ENCODE measurements at places on chromosomes 4 and X. TPM values are rescaled to one million over a fixed set of nuclear protein-coding genes. Genes with fewer than 3 reads are reported as not detected.

The CFP gene
- polyA plus RNA-seq = 0.54 TPM

The APBB2 gene
- polyA plus RNA-seq = 9.9 TPM

DNA sequence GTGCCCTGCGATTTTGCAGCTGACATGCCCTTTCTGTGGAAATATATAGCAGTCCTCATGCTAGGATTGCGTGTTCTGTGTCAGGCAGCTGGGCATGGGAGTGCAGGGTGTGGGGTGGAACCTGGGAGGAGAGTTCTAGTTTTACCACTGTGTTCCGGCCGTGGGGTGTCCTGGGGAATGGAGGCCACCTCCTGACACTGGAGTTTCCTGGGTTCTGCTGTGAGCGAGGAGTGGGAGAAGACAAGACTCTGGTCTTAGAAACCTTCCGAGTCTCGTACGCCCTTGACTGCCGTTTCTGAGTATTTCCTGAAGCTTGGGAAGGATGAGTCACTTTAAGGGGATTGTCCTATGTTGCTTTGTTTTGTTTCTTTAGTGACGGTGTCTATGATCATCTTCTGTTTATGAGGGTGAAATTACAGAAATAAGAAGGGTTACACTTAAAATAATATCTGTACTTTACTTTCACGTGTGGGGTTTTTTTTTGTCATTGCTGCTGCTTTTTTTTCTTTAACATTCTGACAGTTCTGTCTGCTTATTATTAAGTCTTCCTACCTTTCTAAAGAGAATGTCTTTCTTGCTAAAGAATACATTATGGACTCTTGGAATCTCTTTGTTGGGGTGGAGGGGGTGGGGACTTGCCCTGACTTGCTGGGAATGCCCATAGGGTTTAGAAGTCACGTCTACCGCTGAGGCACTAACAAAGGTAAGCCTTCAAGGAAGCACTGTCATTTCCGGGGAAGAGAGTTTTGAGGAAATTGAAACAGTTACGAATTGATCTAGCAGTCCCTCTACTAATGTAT is 19.1 kb downstream of the CD99 start:
- peak; percentile 88 for DNase-seq

DNA sequence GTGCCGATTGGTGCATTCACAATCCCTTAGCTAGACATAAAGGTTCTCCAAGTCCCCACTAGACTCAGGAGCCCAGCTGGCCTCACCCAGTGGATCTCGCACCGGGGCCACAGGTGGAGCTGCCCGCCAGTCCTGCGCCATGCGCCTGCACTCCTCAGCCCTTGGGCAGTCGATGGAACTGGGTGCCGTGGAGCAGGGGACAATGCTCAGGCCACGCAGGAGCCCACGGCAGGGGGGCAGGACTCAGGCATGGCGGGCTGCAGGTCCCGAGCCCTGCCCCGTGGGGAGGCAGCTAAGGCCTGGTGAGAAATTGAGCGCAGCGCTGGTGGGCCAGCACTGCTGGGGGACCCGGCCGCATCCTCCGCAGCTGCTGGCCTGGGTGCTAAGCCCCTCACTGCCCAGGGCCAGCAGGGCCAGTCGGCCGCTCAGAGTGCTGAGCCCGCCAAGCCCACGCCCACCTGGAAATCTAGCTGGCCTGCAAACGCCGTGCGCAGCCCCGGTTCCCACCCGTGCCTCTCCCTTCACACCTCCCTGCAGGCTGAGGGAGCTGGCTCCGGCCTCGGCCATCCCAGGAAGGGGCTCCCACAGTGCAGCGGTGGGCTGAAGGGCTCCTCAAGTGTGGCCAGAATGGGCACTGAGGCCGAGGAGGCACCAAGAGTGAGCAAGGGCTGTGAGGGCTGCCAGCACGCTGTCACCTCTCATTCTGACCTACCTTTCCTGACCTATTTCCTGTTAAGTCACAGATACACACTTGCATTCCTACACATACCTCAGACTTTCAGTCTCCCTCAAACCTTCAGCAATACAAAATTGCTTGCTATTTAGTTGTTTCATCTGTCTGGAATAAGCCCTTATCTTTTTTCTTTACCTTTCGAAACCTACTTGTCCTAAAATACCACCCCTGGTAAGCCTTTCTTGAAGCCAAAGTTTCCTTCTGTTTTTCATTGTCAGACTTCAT is 20.7 kb downstream of the UBE2K start:
- DNase-seq = no peak

DNA sequence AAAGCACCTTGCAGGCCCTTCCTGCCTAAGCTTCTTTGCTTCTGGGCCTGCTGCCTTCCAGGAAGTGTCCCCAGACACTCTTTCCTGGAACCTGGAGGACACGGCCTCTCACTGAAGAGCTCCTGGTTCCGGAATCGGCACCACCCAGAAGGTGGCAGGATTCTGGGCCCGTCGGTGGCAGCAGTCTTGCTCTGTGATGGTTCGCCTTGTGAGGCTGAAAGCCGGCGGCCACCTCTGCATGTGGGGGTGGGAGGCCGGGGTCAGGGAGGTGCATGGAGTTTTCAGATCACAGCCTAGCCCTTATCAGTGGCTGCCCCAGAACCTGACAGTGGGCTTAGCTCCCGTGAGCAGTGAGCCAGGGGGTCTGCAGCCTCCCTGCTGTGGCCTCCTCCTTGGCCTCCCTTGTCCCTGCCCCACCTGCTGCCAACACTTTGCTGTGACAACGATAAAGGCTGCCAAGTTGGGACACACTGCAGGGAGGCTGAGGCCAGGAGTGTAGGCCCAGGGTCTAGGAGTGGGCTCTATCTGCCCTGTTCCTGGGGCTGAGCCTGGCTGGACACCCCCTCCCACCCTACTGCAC is 30.8 kb upstream of the GPR78 start:
- DNase-seq = no peak

GRCh38 chr4:112173593-112174558 is 28.6 kb downstream of the FAM241A start:
- no peak for DNase-seq
